Smooth muscle cell of the coronary artery (primary cell): ENCODE measurements at places on chromosomes 6 and 20. TPM values are rescaled to one million over a fixed set of nuclear protein-coding genes. Genes with fewer than 3 reads are reported as not detected.

JAG1 gene
- 126 and 252 TPM in 2 replicates for total RNA-seq

CDH26 gene
- total RNA-seq: under 0.01 and 0.23 TPM in 2 replicates

SCUBE3 gene
- 1.4 and 2.3 TPM in 2 replicates for total RNA-seq

RIN2 gene
- total RNA-seq: 45.9 and 55.9 TPM in 2 replicates
